ENCODE measurements at places on chromosomes 13 and 19.
A peak's percentile ranks its signal among the peaks of the same experiment; 100 is the strongest.

DNA sequence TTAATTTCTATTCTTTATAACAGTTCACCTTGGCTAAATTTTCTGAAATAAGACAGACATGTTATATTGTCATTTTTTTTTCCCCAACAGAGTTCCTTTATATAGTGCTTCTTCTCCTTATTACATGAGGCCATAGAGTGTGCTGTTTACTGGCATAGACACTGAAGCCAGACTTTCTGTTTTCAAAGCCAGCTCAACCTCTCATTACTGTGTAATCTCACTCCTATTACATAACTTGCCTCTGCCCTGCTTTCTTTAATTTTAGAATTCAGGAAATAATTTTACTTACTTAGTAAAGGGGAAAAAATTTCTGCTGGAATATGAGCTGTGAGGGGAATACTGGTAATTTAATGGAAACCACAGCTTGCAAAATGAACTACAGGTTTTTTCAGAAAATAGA lies 1380.4 kb downstream of the SLITRK1 start:
- no peak for DNase-seq

DNA sequence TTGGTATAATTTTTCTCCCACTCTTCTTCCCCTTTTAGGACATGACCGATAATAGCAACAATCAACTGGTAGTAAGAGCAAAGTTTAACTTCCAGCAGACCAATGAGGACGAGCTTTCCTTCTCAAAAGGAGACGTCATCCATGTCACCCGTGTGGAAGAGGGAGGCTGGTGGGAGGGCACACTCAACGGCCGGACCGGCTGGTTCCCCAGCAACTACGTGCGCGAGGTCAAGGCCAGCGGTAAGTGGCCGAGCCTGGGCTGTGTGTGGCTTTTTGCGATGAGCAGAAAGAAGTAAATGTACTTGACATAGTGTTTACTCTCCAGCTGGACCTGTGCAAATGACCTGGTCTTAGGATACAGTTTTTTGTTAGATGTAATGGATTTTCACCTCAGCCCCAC lies 102.5 kb downstream of the ARHGEF7 start:
- DNase-seq, result no peak

- no peak for DNase-seq
Measured at GRCh38 chr19:10499550-10500246, 3.5 kb downstream of the KEAP1 start.

DNA sequence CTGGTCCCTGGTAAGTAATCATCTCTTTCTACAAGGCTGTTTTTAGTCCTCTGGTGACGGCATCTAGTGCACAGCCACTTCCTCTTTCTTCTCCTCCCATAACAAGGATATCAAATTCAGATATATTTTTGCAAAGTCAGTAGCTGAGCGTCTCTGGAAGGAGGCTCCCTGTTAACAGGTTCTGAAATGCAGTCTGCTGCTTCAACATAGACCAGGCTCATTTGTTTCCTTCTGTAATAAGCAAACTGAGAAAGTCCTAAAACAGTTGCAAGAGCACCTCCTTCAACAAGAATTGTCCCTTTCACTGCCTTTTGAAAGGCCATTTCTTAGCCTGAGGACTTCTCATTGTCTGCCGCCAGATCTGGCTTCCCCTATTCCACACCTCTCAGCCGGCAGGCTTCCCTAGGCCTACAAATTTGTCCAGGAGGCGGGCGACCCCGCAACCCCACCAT lies 7.4 kb upstream of the ZSCAN5A start:
- no peak for DNase-seq

GRCh38 chr13:105220063-105220462 lies 1315.4 kb downstream of the EFNB2 start:
- DNase-seq, result no peak

DNA sequence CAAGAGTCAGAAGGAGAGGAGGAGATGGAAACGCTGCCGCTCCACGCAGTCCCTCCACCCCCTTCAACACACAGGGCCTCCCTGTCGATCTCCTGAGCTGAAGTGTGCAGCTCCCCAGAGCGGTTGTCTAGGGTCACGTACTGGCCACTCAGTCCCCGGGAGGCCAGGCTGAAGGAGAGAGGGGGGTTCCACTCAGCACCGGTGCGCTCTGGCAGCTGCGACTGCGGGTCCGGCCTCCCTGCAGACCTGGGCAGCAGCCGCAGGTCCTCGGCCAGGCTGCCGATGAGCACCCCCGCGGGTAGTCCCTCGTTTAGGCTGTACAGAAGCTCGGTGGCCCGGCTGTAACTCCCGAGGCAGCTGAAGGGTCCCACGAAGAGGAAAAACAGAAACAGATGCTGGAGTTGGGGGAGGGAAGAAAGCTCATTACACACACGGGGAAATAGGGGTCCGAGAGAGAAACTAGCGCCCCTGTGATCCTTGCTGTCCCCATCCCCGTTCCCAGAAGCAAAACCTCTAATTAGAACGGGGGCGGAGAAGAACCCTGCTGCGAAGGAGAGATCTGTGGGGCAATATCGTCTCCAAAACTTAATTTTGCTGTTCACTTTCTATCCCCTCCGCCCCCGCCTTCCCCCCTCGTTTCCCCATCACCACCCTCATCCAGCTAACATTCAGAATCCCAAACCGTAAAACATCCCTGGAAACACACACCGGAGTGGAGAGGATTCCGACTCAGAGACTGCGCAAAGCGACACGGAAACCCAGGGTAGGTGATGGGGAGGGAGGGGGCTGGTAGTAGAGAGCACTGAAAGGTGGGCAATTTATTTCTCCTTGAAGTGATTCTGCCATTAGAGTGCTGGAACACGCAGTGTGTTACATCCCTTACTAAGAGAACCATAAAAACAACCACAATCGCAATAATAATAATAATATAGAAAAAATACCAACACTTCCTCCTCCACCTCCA lies 1.8 kb downstream of the PCDH20 start:
- no peak for DNase-seq

- DNase-seq, result no peak
Measured at GRCh38 chr19:3146677-3147100, 10.9 kb downstream of the GNA15 start.

DNA sequence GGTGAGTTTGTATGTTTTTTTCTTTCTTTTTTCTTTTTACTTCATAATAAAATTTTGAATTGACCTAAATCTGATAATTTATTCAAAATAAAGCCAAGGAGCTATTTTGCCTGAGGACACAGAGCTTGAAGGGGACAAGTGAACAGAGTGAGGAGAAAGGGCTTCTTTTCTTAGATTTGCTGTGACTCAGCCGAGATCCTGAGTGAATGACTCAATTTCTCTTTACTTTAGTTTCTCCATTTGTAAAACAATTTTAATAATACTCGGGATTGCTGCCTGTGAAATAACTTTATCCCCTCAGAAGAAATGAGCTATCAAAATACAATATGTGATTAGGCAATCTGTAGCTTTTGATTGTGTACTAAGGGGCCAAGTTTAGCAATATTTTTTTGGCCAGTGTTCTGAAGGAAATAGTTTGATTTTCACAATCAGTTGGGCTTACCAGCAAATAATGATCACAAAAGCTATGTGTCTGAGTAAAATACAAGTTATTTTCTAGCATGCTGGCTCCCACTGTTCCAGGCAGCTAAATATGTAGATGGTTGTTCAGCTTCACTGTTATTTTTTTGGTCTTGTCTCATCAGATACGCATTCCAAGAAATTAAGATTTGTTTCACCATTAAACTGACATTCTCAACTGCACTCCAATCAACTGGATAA lies 437.5 kb downstream of the FGF9 start:
- DNase-seq, result peak; percentile 67

DNA sequence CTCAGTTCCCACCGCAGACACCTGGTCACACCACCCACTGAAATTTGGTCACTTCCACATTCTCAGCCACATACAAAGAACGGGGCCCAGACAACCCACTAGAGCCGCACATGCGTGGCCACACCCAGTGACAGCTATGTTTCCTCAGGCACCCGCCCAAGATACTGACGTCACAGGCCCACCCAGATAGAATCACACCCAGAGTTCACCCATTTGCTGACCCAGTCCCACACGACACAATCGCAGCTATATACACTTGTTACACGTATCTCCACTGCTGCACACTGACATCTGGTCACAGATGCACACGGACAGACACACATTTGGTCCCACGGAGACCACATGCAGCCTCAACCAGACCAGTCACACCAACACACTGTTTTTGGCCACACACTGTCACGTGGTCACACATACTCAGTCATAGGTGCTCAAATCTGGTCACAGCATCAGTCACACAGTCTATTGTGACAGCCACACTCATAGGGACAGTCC lies 2.9 kb downstream of the NUMBL start:
- peak; percentile 90 for DNase-seq
